ENCODE measurements at places on chromosomes 7 and 10. TPM values are rescaled to one million over a fixed set of nuclear protein-coding genes. Genes with fewer than 3 reads are reported as not detected.

Gene TMEM176B
- total RNA-seq, result 47.9 TPM

Gene SLC26A4
- total RNA-seq, result 1.2 TPM

Gene TMEM229A
- total RNA-seq, result not detected

Gene LRRN3
- total RNA-seq, result 0.41 TPM

Gene PLPP4
- 2.8 TPM for total RNA-seq

Gene FKBP6
- not detected for total RNA-seq

Gene SUN3
- not detected for total RNA-seq

Gene ABCA13
- under 0.01 TPM for total RNA-seq

Gene NKX1-2
- not detected for total RNA-seq

DNA sequence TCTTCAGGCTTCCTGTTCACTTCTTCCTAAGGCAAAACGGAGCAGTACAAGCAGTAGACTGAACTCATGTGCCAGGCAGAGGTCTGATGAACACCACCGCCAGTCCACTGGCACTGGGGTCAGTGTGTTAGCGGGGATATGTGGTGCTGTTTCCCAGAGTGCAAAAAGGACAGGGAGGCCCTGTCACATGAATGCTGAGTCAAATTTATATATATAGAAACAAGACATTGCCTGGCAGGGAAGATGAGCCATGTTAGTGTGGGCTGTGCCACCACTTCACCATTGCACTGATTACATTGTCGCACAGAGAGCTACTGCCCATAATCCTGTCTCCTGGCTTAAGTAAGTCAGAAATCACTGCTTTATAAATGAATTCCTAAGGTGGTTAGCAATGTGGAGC is 122.2 kb upstream of the AMPH start:
- DNase-seq, result no peak

- DNase-seq, result no peak
Measured at GRCh38 chr7:113810080-113810744, 108.6 kb downstream of the PPP1R3A start.

DNA sequence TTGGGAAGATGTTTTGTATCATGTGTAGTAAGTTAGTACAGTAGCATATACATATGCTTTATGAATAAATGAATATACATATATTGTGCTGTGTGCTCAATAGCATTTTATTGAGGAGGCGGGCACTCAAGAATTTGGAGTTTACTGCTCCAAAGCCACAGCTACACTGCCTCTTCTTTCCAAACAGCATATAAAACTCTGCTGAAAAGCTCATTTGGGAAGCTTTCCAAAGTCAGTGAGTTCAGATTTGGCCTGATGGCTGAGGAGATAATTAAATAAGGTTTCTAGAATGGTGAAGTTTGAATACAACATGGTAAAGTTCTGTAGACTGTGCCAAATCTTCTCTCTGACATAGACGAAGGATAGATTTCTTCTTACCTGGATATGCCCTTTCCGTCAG is 29.8 kb downstream of the CDK1 start:
- no peak for DNase-seq

GRCh38 chr10:118106426-118106825 is 59.7 kb upstream of the RAB11FIP2 start:
- no peak for DNase-seq

- no peak for DNase-seq
Measured at GRCh38 chr7:52100-52499, 140.3 kb upstream of the FAM20C start.

- DNase-seq, result no peak
Measured at GRCh38 chr10:48804740-48805182, 120.1 kb downstream of the WDFY4 start.

DNA sequence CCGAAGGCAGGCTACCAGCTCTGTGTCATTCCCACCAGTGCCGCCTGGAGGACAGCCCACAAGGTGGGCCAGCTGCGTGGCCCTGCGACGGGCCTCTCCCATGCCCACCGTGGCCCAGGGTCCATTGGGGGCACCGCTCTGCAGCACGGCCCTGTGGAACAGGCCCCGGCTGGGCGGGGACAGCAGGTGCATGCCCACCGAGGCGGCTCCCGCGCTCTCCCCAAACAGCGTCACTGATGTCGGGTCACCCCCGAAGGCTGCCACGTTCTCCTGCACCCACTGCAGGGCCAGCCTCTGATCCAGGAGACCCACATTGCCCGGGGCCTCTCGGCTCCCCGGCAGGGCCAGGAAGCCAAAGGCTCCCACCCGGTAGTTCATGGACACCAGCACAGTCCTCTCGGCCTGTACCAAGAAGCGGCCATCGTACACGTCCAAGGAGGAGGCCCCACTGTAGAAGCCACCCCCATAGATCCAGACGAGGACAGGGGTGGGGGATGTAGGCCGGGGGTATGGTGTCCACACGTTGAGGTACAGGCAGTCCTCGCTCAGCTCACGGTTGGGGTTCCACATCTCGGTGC is 2.3 kb downstream of the ACHE start:
- DNase-seq, result peak; percentile 60

- no peak for DNase-seq
Measured at GRCh38 chr10:21080261-21080660, 183.2 kb upstream of the NEBL start.

DNA sequence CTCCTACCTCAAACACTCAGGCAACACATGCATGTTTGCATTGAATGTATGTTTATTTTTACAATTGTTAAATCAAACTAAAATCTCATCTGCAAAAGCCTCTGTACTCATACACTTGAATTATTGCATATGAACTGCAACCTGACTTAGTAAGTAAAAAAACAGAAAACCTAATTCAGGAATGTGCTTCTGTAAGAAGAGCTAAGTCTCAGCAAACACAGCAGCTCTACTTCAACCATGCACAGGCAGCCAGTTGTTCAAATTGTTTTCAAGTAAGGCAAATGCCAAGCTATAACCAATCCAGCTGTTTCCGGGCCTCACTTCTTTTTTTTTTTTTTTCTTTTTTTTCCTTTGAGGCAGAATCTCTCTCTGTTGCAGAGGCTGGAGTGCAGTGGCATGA is 93.5 kb upstream of the MALRD1 start:
- no peak for DNase-seq

DNA sequence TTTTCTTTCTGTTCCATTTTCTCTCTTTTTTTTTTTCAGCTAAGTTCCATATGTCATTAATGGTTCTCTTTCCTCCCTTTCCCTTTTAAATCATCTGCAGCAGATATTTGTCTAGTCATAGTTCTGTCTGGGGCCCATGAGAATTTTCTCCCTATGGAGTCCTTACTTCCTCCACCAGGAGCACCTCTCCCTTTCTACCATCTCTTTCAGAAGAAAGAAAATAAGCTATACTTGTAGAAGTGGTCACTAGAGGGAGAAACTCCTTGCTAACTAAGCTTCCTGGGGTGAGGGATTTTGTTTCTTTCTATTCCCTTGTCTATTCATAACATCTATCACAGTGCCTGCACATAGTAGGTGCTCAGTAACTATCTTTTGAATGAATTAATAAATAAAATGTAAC is 230.2 kb upstream of the HPS1 start:
- DNase-seq, result no peak

- no peak for DNase-seq
Measured at GRCh38 chr7:94050046-94050445, 45.9 kb upstream of the BET1 start.

DNA sequence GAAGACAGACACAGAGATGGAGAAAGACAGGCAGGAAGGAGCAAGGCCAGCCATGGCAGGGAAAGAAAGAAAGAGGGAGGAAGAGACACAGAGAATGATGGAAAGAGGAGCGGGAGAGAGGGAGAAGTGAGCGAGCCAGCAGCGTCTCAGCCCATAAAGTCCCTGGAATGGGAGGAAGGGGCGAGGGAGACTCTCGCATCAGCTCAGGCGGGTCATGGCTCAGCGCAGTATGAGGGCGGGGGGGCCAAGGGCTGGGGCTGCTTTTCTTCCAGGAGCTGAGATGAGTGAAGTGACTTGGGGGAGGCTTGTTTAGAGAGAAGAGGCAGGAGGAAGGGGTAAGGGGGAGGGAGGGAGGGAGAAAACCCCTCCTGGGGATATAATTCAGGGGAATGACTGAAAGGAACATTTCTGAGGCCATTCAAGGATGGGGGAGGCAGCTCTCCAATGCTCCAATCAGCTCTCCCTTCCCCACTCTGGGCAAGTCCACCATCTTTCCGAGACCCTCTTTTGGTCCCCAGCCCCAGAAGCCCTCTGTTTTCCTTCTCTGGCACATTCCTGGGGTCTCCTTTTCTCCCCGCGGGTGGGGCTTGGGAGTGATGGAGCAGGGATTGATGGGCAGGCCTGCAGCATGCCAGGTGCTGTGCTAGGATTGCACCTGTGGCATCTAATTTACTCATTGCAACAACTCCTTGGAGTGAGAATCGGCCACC is 87.9 kb downstream of the HIF1AN start:
- no peak for DNase-seq

GRCh38 chr7:4072161-4072925 is 609.8 kb upstream of the FOXK1 start:
- DNase-seq, result no peak

GRCh38 chr7:23235813-23236221 is 10.8 kb upstream of the GPNMB start:
- peak; percentile 89 for DNase-seq

GRCh38 chr7:85471740-85472139 is 284.9 kb upstream of the SEMA3D start:
- no peak for DNase-seq

GRCh38 chr10:124728071-124728829 is 15.9 kb downstream of the FAM53B start:
- DNase-seq, result no peak

GRCh38 chr10:5953676-5954075 is 23.7 kb downstream of the IL15RA start:
- peak; percentile 30 for DNase-seq

GRCh38 chr7:70354409-70355169 is 756.3 kb downstream of the AUTS2 start:
- no peak for DNase-seq
